ENCODE measurements at places on chromosomes 12 and 14.

DNA sequence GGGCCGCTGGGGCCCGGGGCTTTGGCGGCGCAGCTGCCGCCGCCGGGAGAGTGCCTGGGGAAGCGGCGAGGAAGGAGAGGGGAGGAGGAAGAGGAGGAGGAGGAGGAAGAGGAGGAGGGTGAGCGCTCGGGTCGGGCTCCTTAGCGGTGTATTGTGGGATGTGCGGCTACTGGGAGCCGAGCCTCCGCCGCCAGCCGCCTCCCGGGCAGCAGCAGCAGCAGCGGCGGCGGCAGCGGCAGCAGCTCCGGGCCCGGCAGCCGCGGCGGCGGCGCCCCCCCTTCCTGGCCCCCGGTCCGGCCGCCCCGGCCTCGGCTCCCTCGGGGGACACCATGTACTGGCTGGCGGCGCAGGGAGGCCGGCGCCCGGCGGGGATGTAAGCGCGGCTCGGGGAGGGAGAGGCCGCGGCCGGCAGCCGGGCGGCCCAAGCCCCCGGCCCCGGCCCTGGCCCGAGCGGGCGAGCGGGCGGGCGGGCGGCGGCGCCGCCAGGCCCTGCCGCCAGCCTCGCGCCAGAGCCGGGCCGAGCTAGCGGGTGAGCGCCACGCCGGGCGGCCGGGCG, at the start of gene SETD1B:
Gene SETD1B (plus strand): TSS at position 149 of the 556 bp plus-strand sequence. CDS start 729 bp downstream, outside the sequence.
- peak; percentile 65 for DNase-seq

DNA sequence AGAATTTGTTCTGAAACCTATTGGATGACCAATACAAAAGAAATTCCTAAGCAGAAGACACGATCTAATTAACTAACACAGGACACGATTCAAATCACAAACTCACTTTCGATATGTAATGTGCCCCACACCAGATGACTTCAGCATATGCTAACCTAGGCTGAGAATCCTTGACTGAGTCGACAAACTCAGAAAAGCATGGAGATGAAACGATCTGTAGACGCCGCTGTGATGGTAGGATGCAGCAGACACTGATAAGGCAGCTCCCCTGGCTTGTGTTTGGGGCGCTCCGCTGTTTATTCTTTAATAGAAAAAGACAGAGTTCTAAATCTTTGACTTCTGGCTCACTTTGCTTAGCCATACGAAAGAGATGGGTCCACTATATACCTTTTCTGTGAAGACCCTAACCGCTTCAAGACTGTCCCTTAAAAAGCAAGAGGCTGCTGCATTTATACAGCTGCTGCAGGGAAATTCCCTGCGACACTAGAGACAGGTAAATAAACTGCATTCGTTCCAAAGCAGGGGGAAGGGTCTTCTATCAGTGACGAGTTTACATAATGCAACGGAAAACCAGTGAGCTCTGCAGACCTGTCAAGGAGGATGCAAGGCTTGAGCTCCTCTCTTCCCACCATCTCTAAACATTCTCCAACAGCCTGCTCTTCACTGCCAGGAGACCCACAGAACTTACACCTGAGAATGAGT, 929 bp downstream of the CHD8 start:
- DNase-seq = peak; percentile 53

GRCh38 chr12:4353785-4354208, 25.7 kb downstream of the FGF23 start:
- peak; percentile 57 for DNase-seq

- no peak for DNase-seq
Observed at GRCh38 chr14:42523666-42524065, 917.0 kb downstream of the LRFN5 start.

DNA sequence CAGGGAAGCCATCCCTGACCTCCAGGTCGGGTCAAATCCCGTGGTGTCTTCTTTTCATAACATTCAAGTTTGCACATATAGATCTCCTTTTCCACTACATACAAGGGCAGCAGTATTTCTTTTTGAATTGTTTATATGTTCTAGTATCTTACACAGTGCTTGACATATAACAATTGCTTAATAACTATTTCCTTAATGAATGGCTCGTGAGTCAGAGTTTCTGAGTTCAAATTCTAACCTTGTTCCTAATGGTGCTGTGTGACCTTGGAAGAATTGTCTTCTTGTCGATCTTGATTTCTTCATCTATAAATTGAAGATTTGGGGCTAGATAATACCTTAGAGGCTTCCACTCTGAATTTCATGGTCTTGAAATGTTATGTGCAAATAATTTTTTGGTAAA, 57.2 kb upstream of the PELI2 start:
- DNase-seq = no peak

- DNase-seq = no peak
Observed at GRCh38 chr12:66197495-66197921, 8.5 kb downstream of the IRAK3 start.

GRCh38 chr12:124559182-124560017, 8.0 kb downstream of the NCOR2 start:
- DNase-seq = no peak

DNA sequence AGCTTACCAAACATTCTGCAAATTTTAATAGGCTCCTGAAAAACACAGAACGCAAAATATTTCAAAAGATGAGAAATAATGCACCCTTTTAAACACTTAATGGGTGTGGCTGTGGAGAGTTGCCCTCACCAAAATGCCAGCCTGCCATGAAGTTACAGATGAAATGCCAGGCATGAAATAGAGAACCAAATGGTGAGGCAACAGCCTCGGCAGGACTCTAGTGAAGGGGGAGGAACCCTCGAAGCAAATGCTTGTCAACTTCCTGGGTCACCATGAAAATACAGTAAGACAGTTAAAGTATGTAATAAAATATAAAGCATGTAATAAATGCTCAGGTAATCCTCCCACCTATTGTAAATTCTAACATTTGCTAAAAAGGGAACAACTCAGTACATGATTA, 24.1 kb downstream of the DUSP16 start:
- no peak for DNase-seq

GRCh38 chr12:65666876-65667275, 157.4 kb upstream of the HMGA2 start:
- DNase-seq = no peak

DNA sequence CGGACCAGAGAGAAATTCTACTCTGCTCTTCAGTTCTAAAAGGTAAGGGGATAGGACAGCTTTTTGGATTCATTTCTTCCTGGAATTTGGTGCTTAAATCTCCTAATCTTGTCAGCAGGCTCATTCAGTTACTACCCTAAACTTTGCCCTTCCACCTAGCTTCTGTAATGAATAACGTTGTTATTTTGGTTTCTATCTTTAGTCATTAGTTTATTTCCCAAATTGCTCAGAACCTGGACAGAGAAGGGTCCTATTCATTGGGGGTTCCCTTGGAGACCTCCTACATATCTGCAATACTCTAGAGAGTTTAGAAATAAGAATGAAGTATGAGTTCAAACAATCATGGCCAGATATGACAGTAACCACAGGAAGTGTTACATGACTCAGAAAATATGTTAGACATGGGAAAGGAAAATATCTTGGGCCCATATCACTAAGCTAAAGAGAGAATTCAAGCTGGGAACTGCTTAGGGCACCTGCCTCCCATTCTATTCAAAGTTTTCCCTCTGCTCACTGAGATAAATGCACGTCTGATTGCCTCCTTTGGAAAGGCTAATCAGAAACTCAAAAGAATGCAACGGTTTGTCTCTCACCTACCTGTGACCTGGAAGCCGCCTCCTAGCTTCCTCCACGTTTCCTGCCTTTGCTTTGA, 87.9 kb downstream of the GAS2L3 start:
- DNase-seq = no peak

- no peak for DNase-seq
Observed at GRCh38 chr14:91397965-91398591, 19.5 kb downstream of the CCDC88C start.

DNA sequence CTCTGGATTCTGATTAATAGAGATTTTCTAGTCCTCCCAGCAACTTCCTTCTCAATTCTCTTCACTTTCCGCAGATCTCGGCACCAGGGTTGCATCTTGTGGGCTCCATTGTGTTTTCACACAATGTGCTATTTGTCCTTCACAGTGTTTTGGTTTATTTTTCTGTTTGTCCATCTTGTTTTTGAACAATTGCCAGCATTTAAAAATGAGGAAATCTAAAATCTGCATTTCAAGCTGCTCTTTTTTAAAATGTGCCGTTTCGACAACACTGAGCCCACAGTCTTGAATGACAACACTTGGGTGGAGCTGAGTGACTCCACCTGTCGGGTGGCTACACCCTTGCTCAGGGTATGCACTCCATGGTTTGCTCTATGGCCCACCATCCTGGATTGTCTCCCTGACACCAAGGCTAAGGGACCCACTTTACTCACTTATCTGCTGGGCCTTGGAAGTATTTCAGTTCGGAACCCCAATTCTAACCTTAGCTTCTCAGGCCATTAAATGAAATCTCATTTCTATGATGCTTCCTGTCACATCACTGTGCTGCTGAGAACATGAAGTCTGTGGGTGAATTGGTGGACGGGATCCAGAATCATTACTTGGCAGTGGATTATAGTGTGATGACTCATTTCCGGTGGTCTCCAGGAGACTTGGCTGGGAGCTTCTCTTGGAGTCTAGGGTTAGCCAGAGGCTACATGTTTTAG, 3.4 kb upstream of the MYRFL start:
- DNase-seq = no peak

GRCh38 chr12:42104784-42105183, 39.9 kb downstream of the GXYLT1 start:
- DNase-seq = no peak

GRCh38 chr14:89493877-89494634, 77.0 kb upstream of the FOXN3 start:
- peak; percentile 64 for DNase-seq

DNA sequence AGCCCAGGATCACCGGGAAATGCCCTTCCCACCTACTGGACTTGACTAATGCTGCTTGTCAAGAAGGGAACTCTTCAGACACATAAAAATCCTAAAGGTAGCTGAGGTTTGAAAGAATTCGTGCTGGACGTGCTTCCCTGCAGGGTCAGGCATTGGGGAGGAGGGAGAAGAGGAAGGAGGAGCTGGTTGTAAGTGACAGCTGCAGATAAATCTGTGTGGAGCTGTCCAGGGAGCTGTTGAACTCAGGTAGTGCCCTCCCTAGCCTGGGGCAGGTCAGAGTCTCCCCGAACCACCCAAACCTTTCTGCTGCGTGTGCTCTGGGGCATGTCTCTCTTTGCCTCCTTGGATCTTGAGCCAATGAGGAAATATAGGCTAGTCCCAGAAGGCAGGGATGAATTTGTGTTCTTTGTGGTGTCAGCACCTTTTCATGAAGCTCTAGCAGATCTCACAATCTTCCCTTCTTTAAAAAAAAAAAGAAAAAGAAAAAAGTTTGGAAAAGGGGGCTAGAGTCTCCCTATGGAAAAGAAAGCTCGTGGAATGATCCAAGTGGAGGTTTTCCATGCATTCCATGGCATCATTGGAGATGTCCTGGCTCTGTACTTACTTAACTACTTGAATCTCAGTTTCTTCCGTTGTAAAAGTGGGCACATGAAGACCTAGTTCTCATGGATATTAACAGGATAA, 23.6 kb upstream of the FOS start:
- no peak for DNase-seq

DNA sequence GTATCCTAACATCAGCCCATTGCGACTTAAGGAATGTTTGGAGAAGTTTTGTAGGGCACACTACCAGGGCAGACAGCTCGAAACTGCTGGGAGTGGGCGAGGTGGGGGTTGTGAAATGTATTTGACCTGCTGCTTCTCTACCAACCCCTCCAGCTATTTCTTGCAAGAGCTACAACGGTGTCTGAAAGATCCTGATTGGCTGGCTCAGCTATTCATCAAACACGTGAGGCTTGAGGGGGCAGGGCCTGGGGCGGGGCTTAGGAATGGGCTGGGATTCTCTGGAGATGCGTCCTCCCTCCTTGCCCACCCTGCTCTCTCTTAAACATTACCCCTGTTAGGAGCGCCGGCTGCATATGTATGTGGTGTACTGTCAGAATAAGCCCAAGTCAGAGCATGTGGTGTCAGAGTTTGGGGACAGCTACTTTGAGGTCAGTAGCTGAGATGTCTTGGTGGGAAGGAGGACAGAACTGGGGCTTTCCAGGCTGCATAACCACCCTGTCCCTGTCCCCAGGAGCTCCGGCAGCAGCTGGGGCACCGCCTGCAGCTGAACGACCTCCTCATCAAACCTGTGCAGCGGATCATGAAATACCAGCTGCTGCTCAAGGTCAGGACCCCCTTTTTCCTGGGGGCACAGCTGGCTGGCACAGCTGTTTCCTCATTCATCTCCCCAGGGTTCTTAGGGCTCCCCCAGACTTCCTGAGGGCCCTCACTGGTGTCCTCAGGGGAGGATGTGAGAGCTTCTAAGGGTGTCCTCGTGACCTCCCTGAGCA, 3.1 kb downstream of the ARHGEF25 start:
- DNase-seq = no peak

DNA sequence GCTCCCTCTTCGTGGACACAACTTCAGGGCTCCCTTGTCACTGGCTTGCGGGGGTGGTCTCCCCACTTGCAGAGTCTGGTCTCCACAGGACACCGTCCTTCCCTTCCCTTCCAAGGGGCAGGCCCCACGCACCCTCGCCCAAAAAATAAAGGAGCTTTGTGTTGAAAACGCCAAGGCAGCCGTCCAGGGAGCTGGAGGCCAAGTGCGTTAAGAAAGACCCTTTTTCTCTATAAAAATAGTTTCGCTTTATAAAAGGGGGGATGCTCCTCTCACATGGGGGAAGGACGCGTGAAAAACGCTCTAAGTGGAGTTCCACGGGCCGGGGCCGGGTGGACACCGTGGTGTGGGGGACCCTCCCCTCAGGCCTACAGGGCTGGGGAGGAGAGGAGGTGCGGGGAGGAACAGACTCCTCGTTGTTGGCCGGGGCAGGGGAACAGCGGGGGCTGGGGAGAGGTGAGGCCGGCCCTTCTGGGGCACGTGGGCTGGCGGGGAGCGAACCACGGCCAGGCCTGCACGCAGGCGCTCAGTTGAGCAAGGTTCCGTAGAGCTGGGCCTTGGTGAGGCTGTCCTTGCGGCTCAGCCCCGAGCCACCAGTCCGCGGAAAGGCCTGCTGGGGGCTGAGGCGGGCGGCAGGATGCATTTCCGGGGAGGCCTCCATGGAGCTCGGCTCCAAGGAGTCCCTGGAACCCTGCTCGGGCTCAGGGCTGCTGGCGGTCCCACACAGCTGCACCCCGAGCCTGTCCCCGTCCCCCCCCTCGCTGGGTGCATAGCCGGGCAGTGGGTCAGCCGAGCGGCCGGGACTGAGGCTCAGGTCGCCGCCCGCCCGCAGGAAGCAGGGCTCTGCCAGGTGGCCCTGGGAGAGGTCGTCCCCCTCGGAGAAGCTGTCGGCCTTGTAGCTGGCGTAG, 49.5 kb downstream of the BEGAIN start:
- DNase-seq = no peak
